ENCODE measurements at places on chromosomes 5 and 9.
A peak's percentile ranks its signal among the peaks of the same experiment; 100 is the strongest.

DNA sequence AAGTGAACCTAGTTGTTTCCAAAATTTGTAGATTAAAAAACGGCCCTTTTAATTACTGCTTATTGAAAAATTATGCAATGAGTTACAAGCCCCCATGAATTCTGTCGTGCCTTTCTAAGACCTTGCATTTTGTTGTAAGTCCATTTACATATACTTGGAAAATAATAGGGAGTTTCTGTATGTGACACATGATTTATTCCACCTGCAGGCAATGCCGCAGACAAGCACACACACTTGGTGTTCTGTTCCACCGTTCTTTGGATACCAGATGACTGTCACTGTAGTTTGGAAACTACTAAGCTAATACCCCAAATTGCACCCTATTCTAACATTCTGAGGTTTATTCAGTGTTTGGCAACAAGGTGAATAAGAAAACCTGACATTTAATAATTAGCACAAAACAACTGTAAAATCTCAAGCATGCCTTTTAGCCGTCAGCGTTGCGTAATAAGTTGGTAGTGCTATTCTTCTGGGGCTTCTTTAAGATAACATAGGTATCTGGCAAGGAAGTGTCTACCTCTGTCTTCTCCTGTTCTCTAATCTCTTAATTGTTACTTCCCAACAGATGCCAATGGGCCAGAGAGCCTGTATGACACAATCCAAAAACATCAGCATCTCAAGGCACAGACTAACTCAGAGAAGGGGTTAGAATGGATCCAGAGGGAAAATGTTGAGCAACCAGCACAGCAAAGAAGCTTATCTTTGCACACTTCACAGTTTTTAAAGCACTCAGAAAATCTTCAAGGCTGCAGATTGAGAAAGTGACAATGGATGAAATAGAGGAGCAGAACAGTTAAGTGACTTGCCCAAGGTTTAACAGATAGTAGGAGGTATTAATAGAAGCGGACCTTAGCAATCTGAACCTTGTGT is 48.2 kb upstream of the DPYSL3 start:
- DNase-seq = no peak

DNA sequence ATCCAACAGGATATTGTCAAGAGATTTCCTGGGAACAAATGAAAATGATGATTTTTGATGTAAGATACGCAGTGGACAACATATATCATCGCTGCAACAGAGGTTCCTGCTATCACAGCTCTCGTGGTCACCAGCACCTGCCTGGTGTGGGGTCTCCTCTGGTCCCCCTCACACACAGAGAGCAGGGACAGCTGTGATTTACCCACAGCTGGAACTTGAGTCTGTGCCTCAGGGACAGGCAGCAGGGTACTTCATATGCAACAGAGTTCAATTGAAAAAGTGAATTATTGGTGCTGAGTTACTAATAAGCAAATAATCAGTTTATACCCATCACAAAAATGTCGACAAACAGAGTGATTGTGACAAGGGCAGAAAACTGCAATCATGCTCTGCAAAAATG is 93.4 kb downstream of the LMX1B start:
- DNase-seq = no peak

GRCh38 chr5:149466457-149466972 is 84.7 kb downstream of the CSNK1A1 start:
- peak; percentile 24 for DNase-seq

- no peak for DNase-seq
Observed at GRCh38 chr9:130236436-130236985, 29.0 kb upstream of the HMCN2 start.

DNA sequence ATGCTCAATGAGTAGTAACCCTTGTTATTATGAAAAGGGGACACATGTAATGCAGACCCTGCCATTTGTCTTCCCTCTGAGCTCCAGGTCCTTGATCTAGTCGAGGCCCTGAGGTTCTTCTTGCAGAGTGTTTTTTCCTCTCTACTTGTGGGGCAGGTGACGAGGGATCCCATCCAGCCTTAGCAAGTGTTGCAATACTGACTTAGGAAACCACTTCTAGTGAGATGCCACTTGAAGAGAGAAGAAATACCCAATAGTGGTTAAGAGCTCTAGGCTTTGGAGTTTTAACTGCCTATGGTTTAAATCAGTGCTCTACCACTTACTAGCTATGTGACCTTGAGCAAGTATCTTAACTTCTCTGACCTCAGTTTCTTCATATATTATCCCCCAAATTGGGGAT is 10.2 kb downstream of the PPARGC1B start:
- DNase-seq = no peak

DNA sequence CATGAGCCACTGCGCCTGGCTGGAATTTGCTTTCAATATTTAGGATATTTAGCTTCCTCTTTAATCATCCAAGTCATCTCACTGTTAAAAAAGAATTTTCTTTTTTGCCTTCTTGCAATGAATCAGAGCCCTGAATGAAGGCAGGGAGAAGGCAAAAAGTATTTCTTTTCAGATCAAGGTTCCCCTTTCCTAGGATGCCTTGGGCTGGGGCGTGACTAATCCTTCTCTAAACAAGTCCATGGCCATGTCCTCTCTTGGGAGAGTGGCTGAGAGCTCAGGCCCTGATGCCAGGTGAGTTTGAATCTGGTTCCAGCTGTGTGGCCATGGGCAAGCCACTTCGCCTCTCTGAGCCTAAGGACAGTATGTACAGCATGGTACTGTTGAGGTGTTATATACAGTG is 84.8 kb upstream of the NEURL1B start:
- no peak for DNase-seq

- no peak for DNase-seq
Observed at GRCh38 chr9:111372297-111372696, 42.3 kb upstream of the OR2K2 start.
